ENCODE measurements at places on chromosomes 4 and X.
A peak's percentile ranks its signal among the peaks of the same experiment; 100 is the strongest.

GRCh38 chrX:150504397-150505182, 63.8 kb upstream of the MTM1 start:
- DNase-seq, result no peak

DNA sequence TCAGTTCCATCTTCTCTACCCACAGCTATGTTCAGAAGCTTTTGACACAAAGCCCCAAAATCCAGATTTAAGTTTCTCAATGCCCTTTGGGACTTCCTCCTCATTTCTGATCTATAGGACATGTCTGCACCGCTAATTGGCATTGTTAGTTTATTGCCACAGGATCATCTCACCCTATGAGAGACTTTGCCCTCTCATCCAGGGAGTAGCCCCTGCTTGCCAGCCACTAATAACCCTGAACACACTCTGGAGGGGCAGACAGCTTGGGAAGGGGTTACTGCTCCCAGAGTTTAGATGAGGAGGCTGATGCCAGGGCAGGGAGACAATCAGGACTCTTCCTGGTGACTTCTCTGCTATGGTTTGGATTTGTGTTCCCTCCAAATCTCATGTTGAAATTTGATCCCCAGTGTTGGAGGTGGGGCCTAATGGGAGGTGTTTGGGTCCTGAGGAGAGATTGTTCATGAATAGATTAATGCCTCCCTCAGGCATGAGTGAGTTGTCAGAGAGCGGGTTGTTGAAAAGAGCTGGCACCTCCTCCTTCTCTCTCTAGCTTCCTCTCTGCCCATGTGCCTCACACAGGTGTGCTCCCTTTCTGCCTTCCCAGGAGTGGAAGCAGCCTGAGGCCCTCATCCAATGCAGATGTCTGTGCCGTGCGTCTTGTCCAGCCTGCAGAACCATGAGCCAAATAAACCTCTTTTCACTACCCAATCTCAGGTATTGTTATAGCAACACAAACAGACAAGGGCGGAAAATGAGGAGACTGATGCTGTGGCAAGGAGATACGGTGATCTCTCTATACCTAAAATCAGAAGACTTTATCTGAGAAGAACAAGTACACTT, 3.6 kb upstream of the SCARB2 start:
- DNase-seq, result no peak

- no peak for DNase-seq
Observed at GRCh38 chr4:175071123-175071522, 153.0 kb downstream of the ADAM29 start.

GRCh38 chr4:154836513-154836912, 55.4 kb downstream of the RBM46 start:
- DNase-seq, result no peak

GRCh38 chrX:11193035-11193469, 81.9 kb downstream of the HCCS start:
- DNase-seq, result no peak

- no peak for DNase-seq
Observed at GRCh38 chr4:8410066-8410625, 30.4 kb downstream of the ACOX3 start.

DNA sequence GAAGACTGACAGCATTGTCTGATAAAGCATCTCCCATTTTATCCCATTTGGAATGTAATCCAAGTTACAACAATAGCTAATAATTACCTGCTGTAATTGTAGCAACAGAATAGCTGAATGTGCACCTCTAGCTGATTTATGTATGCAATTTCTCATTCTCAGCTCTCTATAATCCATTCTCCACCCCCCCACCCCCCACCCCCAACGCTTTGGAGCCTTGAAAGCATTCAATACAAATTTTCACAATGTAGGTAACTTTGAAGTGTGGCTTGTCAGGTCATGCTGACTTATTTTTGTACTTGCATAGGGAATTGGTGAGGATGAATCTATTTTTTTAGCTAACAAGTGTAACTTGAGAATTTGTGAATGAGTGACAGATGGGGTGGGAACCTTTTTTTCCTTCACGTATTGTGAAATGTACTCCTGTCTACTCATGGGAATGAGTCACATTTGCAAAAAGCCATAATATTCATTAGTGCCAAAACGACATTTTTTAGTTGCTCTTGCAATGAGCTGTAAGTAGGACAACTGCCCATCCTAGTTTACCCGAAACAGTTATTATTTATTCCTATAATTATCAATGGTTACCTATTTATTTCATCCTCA, 159.3 kb downstream of the PALLD start:
- no peak for DNase-seq

- DNase-seq, result no peak
Observed at GRCh38 chrX:7996414-7996813, 69.2 kb upstream of the PNPLA4 start.

GRCh38 chr4:160495356-160495755, 1392.5 kb downstream of the RAPGEF2 start:
- DNase-seq, result no peak

GRCh38 chr4:39754309-39754708, 56.4 kb downstream of the UBE2K start:
- DNase-seq, result no peak

GRCh38 chr4:39255871-39256270, 73.5 kb downstream of the WDR19 start:
- no peak for DNase-seq

- no peak for DNase-seq
Observed at GRCh38 chrX:136477026-136477425, 10.7 kb upstream of the BRS3 start.

DNA sequence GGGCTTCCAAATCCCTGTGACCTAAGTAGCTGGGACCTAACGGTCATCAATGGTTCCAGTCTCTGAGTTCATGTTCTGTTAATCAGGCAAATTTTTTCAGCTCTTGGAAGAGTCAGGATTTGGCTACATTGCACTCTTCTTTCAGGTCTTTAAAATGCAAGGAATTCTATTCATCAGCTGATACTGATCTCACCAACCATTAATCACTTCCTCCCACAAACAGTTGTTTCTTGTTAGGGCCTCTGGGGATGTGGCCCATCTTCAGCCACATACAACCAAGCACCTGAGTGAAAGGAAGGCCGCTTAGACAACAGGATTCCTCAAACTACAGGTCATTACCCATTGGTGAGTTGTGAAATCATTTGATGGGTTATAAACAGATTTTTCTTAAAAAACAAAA, 71.7 kb downstream of the FANCB start:
- DNase-seq, result no peak

DNA sequence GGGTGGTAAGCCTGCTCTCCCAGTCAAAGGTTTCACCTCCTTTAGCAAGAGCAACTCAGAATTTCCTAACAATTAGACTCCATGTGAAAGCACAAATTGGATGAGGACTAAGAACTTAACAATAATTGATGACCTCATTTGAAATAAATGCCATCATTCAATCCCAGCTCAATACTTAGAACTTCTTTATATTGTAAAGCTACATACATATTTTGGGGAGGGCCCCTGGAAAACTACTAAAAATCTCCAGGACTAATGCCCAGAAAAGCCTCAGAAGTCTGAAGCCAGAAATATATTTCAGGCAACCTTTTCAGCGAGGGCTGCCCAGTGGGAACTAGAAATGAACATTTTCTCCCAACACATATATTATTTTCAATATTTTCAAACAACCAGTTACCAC, 38.1 kb downstream of the AMOT start:
- no peak for DNase-seq

DNA sequence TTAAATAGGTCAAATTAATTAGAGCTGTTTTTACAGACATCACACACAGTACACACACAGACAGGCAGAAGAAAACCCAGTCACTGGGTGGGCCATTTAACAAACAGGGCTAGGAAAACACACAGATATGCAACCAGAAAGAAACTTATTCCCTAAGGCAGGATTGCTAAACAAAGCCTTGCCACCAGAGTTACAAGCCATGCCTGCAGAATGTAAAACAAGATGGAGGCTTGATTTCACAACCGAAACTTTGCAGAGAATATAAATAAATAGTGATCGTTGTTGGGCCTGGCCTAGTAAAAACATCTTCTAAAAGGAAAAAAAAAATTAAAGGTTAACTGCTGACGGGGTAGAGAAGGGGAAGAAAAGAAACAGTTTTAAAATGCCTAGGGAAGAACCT, 212.3 kb downstream of the NAP1L3 start:
- no peak for DNase-seq

GRCh38 chr4:153997516-153997915, 208.6 kb upstream of the SFRP2 start:
- no peak for DNase-seq

DNA sequence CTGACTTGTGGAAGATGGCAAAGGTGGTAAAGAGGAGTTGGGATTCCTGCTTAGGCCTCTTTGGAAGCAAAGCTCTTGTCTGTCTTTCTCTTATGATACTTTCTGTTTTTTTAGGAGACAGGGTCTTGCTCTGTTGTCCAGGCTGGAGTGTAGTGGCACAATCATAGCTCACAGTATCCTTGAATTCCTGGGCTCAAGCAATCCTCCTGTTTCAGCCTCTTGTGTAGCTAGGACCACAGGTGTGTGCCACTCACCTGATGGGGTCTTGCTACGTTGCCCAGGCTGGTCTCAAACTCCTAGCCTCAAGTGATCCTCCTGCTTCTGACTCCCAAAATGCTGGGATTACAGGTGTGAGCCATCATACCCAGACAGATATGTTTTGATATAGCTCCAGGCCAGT, 19.3 kb upstream of the IGFBP7 start:
- DNase-seq, result no peak

DNA sequence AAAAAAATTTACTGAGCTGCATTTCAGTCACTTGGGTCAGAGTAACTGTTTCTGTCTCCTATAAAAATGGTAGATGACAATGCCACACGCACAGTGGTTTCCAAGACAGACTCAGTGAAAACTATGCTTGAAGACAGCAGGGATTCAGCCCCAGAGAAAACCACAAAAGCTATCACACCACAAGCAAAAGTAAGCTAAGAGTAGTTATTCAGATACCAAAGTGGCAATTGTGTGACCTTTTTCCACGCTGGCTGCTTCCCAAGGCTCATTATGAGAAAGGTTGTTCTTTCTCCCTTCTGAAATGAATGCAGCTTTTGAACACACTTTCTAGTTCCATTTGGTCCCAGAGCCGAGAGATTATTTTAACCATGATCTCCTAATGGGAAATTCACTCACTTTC, 46.4 kb upstream of the GPM6B start:
- no peak for DNase-seq

DNA sequence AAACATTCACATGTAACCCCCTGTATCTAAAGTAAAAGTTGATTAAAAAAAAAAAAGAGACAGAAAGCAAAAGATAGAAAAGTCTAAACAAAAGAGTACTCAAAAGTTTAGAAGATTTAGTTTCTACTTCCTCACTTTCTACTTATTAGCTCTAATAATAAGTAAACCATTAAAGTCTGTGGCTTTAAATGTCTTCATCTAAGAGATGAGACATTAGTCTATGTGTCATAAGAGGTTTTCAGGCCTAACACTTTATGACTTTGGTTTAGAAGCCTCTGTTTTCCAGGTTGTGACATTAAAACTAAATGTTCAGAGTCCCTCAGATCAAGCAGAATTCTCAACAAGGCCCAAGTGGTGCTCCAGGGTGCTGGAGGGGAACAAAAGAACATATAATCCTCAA, 42.2 kb upstream of the GUCY1A1 start:
- no peak for DNase-seq

- DNase-seq, result no peak
Observed at GRCh38 chr4:141884070-141884469, 247.7 kb downstream of the IL15 start.

DNA sequence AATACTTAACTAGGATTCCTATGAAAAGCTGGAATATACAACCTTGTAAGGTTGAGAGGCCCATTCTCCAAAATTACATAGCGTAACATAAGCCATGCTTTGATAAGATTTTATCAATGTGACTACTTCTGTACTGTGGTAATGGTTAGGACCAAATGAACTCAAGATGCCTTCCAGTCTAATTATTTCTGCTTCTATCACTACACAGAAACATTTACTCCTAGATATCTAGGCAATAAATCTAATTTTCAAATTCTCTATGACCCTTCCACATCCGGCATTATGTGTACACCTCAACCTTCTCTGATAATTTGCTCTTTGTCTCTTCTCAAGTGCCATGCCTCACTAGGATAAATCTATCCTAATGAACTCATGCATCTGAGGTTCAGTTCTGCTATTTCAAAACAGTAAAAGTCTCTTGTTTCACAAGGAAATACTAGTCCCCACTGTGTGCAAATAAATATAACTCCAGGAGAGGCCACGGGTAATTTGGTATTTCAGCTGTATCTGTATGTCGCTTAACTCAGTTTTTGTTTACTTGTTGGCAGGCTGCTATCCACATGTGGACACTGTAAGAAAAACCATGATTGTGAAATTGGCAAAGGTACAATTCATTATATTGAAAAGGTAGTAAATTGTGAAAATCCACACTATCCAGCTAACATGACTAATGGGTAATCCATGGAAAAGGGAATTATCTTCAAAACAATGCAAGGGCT, 93.3 kb downstream of the PRDM5 start:
- DNase-seq, result no peak

DNA sequence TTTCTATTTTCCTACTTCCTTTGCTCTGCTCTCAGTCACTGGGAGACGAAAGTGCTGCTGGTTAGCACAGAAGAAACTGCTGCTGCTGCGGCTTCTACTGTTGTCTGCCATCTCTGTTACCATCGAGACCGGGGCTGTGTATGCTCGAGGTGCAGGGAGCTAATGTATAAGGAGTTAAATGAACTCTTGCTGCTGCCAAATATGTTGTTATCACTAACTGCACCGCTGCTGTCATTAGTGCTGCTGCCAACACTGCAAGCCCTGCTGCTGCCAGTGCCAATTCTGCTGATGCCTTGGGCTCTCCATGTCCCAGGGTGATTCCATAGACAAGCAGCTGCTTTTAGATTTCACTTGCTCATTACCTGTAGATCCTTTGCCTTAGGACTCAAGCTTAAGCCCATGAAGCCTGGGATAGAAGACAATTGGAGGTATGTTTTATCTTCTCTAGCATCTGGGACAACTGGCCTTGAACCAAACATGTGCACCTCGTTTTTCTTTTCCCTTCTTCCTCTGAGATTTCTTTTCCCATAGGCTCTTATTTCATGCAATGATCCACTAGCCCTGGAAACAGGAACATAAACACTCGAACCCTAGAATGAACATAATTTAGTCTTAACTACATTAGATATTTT, 107.8 kb downstream of the CCSER1 start:
- DNase-seq, result no peak

GRCh38 chr4:38132107-38132673, 172.0 kb downstream of the PTTG2 start:
- DNase-seq, result peak; percentile 40
